Fibroblast of the aortic adventitia (primary cell): ENCODE measurements at places on chromosomes 7 and 10.
A peak's percentile ranks its signal among the peaks of the same experiment; 100 is the strongest.

DNA sequence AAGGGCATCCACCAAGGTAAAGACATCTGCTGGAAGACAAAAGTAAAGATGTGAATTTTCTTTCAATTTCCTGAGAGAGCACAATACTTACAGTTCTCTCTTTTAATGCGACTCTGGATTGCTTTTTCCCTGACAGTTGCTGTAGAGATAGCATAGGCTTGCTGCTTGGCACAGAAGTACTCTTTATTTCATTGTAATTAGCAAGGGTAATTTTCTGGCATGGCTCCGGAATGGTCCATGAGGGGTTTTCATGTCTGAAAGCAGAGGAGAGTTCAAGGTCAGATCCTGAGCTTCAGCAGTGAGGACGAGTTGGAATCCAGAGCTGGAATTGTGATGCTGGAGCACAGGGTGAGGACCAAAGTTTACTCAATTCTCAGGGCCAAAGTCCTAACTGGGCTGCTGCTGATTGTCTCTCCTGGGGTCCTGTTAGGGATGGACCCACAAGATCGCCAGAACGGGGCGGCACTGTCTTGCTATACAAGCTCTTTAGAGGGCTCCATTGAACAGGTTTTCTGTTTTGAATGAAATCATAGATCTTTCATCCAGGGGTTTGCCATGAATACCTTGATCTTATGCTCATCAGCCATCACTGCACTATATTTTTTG is 190.0 kb upstream of the MKI67 start:
- DNase-seq: no peak

DNA sequence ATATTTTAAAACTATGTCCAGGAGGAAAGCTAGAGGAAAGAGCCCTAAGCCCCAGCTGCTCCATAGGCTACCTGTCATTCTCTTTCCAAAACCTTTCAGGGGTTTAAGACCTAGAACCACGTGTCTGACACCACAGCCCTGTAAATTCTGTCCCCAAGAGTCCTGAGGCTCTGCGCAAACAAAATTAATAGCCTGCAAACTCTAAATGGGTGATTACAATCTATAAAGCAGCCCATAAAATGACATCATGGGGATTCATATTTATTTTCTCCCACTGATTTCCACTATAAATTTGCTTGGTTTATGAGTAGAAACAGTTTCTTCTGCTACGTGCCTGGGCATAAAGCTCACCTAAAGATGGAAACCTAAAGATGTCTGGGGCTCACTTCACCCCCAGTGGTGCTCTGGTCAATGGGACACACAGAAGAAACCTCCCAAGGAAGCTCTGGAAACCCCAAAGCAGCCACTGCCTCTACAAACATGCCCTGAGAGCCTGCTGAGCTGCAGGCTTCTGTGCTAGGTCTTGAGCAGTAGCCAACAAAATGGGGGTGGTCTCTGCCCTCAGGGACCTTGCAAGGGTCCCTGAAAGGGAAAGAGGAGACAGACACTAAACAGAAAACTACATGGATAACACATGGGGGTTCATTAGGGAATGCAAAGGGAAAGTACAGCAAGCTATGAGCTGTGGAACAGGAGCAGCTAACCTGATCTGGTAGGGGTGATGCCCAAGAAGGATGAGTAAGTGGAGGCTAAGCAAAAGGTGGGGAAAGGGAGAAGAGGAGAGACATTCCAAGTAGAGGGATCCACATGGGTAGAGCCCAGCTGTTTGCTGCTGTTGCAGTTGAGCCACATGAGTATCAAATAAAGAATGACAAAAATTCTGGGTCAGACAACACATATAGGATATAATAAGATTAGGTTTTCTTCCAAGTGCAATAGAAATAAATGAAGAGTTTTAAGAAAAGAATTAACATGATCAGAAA is 331.7 kb downstream of the KCNMA1 start:
- peak; percentile 43 for DNase-seq

- no peak for DNase-seq
Observed at GRCh38 chr7:148698007-148698396, 701 bp upstream of the CUL1 start.

GRCh38 chr7:40482845-40483244 is 348.0 kb downstream of the SUGCT start:
- peak; percentile 14 for DNase-seq

DNA sequence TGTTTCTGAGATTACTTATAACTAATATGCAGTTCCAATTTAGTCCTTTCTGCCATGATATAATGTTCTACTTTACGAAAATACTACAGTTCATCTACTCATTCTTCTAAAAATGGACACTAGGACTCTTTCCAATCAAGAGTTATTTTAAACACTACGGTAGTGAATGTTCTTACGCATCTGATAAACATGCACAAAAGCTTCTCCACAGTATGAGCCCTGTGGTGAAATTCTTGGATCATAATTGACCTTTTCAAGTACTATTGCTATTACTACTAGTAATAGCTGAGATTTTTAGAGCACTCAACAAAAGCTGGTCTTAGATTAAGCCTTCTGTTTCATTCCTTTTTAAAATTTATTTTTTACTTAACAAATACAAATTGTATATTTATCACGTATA is 106.4 kb downstream of the CH25H start:
- DNase-seq: peak; percentile 82

DNA sequence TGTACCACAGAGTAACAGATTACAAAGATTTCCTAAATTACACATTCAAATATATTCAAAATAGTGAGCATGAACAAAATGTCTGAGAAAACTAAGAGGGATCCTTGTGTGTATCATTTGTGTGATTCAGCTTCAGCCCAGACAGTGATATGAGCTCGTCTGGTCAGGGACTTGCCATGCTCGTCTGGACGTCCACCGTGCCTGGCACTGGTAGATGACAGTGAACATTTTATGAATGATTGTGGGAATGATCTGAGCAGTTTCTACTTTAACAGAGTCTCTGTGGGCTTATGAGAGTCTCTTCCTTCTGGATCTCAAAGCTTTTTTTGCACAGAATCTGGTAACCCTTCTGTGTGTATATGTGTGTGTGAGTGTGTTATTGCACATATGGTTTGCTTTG is 34.2 kb upstream of the ANKRD2 start:
- peak; percentile 36 for DNase-seq

- DNase-seq: no peak
Observed at GRCh38 chr7:94547126-94547525, 37.5 kb downstream of the CASD1 start.

GRCh38 chr10:16952080-16952479 is 134.9 kb upstream of the RSU1 start:
- no peak for DNase-seq

GRCh38 chr10:21751341-21752310 is 217.6 kb downstream of the MLLT10 start:
- DNase-seq: no peak

DNA sequence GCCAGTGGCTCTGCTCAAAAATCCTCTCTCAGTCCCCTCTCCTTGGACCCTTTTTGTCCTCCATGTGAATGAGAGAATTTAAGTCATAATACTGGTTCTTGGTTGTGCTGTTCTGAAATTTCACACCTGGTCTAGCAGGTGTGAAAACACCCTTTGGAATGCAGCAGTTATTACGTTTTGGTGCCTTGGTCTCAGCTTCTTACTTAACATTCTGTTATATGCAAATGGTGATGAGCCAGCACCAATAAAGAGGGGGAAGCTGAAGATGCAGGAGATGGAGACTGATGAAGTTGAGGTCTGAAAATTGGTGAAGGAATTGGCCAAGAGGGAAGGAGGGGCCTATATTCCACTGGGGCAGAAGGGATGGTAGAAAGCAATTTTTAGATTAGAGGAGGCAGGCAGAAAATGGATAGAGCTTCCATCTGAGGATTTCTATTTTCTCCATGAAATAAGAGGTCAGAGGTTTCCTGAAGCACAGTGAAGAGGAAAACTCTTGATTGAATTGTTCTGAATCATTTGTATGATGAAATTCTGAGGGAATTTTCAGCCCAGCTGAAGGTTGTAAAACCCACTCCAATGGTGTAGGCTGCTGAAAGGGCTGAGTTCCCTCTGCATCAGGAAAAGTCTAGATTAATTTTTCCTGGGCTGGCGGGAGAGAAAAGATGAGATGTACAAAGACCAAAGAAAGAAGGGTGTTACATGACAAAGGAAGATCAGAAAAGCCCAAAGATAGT is 94.0 kb upstream of the FAM180A start:
- DNase-seq: peak; percentile 7

DNA sequence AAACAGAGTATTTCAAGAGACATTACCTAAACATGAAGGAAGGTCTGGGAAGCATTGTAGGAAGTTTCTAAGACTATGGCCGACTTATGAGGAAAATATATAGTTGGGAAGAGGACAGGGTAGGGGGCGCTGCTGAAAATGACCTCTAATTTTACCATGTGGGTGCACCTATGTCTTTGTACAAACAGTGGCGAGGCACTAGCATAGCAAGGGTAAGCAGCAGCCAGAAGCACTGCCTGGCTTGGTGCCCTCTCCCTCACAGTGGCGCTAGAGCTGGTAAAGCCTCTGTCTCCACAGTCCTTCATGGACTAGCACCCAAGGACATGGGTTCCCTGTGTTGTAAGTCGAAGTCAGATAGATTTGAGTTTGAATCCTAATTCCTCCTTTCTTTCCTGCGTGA is 461.2 kb downstream of the INHBA start:
- no peak for DNase-seq

GRCh38 chr7:118330388-118330787 is 105.9 kb downstream of the ANKRD7 start:
- no peak for DNase-seq

DNA sequence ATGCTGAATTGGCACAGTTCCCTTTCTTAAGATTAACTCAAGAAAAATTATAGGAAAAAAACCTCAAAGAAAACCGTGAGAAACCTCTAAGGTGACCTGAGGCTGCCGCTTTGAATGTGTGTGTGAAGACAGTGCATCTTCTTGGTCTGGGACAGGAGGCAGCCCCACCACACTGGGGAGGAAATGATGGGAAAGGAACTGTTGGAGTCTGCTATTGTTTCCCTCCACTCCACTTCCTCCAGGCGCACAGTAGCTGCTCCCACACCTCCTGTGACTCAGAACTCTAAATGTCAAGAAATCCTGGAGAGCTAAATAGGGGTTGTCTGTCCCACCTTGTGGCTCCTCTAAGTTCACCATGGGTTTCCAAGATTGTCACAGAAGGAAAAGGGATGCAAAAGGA is 179.4 kb downstream of the PDE1C start:
- no peak for DNase-seq

- no peak for DNase-seq
Observed at GRCh38 chr7:88455696-88456095, 149.0 kb upstream of the STEAP4 start.

- DNase-seq: no peak
Observed at GRCh38 chr10:75887992-75888680, 456.7 kb downstream of the LRMDA start.

- peak; percentile 42 for DNase-seq
Observed at GRCh38 chr10:109183366-109183765, 739.9 kb downstream of the XPNPEP1 start.

GRCh38 chr7:128172963-128173362 is 68.1 kb upstream of the LEP start:
- DNase-seq: no peak

- DNase-seq: no peak
Observed at GRCh38 chr7:2309889-2310331, 4.3 kb downstream of the SNX8 start.

GRCh38 chr10:14456218-14456869 is 125.6 kb upstream of the FRMD4A start:
- no peak for DNase-seq

GRCh38 chr10:100524638-100525037 is 5.0 kb upstream of the SEC31B start:
- DNase-seq: no peak

- DNase-seq: peak; percentile 89
Observed at GRCh38 chr10:44864637-44865288, 46.4 kb upstream of the TMEM72 start.
